ENCODE measurements at places on chromosomes 1 and 21.

GRCh38 chr21:33412832-33413519, 9.8 kb downstream of the IFNGR2 start:
- DNase-seq: no peak

- no peak for DNase-seq
Observed at GRCh38 chr1:41573194-41573593, 88.7 kb upstream of the EDN2 start.

- DNase-seq: peak; percentile 82
Observed at GRCh38 chr21:44892536-44893277, 19.2 kb upstream of the PTTG1IP start.

- no peak for DNase-seq
Observed at GRCh38 chr1:93554883-93555872, 107.3 kb downstream of the FNBP1L start.

- DNase-seq: no peak
Observed at GRCh38 chr1:71780681-71781080, 501.7 kb downstream of the NEGR1 start.

DNA sequence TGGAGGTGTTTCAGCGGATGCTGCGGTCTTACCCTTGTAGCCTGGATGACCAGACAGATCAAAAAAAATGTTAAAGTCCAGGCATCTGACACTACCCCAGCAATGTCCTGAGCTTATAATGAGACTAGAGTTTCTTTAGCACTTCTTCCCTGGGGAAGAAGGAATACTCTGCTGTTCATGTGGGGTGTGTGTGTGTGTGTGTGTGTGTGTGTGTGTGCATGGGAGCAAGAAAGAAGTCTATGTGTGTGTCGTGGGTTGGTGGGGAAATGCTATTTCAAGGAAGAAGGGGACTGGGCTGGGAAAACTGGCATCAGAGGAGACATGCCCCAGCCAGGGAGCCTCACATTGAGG, 3.0 kb upstream of the RASSF5 start:
- DNase-seq: no peak

GRCh38 chr1:225480825-225481434, 53.1 kb upstream of the LBR start:
- peak; percentile 67 for DNase-seq

- DNase-seq: no peak
Observed at GRCh38 chr1:151976858-151977257, 16.8 kb downstream of the S100A10 start.

GRCh38 chr1:70204600-70204999, 779 bp downstream of the LRRC40 start:
- no peak for DNase-seq

- DNase-seq: no peak
Observed at GRCh38 chr1:232322162-232322734, 307.7 kb downstream of the SIPA1L2 start.

DNA sequence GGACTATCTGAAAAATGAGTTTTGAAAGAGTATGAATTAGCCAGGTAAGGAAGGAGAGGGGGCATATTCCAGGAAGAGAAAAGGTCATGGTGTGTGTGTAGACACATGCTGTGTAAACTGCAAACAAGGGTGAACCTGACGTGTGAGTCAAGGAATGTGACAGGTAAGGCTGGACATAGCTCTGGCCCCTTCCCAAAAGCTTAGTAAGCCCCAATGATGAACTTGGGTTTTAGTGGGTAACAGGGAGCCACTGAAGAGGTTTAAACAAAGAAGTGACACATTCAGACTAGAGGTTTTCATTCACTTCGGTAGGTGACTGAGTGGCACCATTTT, 36.7 kb downstream of the EGLN1 start:
- DNase-seq: no peak

DNA sequence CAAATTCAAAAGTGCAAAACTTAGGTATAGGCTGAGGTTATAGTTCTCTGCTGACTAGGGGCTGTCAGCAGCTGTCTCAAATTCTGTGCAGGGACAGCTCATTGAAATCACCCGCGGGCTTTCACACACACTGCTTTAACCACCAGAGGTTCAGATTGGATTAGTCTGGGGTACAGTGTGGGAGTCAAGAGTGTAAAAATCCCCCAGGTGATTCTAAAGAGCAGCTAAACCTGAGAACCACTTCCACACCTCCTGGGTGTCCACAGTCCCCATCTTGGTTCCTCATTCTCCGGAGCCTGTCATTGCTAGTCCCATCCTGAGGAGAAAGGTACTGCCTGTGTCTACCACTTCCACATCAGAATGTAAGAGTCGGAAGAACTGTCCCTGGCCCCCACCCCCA, 9.9 kb upstream of the TDRD10 start:
- DNase-seq: peak; percentile 12

DNA sequence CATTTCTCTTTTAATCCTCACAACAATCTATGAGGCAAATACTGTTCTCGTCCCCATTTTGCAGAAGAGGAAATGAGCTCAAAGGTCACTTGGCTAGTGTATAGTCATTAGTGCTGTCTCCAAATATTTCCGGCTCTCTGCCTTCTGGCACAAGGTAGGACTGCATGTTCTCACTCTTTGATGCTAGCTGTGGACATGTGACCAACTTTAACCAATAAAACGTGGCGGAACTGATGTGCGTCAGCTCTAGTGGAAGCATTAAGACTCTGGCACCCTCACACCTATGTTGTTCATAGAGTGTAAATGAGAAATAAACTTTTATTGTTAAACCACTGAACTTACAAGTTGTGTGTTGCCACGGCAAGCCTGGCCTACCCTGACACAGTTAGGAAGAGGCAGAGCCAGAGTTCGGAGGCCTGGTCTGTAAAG, 5.0 kb upstream of the KIF21B start:
- DNase-seq: no peak

DNA sequence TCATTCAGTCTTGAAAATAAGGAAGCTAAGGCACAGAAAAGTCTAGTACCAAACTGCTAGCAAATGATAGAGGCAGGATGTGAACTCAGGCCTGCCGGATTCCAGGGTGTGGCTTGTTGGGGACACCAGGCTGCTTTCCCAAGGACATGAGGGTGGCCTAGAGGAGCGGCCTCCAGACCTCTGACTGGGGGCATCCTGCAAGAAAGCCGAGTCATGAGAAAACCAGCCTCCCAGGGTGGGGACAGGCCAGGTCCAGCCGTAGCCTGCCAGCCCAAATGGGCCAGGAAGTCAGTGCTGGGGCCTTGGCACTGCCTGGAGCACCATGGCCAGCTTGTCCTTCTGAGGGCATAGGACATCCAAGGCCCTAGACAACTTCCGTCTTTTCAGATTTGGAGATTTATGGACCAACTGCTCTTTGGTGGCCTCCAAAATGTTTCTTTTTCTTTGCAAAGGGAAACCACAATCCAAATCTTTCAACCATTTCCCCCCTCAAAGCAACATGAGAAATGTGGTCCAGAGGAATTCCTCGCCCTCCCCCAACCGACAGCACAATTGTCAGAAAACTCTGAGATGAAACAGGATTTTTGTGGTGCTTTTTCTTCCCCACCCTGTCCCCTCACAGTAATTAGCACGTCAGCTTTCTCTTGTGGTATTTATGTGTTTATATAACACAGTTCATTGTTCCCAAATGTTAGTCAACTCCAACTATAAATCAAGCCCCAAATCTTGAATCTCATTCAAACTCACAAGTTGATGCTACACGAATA, 212.3 kb downstream of the KAZN start:
- DNase-seq: no peak
